Activated B cell treated with CpG ODN at 0.5 μM for 24 hours (primary cell): ENCODE measurements at places on chromosomes 6 and 20.

- peaks cover 14% of the 10 kb centered on the region for H3K36me3 ChIP-seq
- H3K27ac ChIP-seq, result no peak overlapping the region
- no peaks in the 10 kb centered on the region for H3K27me3 ChIP-seq
- H3K4me3 ChIP-seq, result no peak overlapping the region
- no peak for DNase-seq
Observed at GRCh38 chr6:62229231-62229630, 56.8 kb downstream of the KHDRBS2 start.

- no peak overlapping the region for H3K4me3 ChIP-seq
- DNase-seq, result no peak
- no peak overlapping the region for H3K27ac ChIP-seq
- H3K27me3 ChIP-seq, result peaks cover 18% of the 10 kb centered on the region
Observed at GRCh38 chr6:137610702-137611101, 116.5 kb upstream of the OLIG3 start.

- no peak overlapping the region for H3K27ac ChIP-seq
- no peak for DNase-seq
- H3K36me3 ChIP-seq, result no peaks in the 10 kb centered on the region
- H3K4me1 ChIP-seq, result no peaks in the 10 kb centered on the region
- H3K4me3 ChIP-seq, result no peak overlapping the region
Observed at GRCh38 chr6:160274871-160275510, 16.4 kb upstream of the SLC22A2 start.

GRCh38 chr20:58448958-58449357, 59.9 kb downstream of the VAPB start:
- H3K36me3 ChIP-seq, result peaks cover 53% of the 10 kb centered on the region
- H3K27me3 ChIP-seq, result no peaks in the 10 kb centered on the region
- no peak for DNase-seq
- no peak overlapping the region for H3K4me3 ChIP-seq

DNA sequence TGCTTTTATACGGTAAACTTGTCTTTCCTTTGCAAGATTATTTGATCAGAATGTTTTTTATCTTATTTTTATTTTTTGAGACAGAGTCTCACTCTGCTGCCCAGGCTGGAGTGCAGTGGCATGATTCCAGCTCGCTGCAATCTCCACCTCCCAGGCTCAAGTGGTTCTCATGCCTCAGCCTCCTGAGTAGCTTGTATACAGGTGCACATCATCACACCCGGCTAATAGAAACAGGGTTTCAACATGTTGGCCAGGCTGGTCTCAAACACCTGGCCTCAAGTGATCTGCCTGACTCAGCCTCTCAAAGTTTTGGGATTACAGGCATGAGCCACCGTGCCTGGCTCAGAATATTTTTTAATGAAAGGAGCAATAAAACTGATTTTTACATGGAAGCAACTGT, 8.9 kb upstream of the LPIN3 start:
- H3K36me3 ChIP-seq, result no peaks in the 10 kb centered on the region
- no peaks in the 10 kb centered on the region for H3K27me3 ChIP-seq
- H3K4me3 ChIP-seq, result no peak overlapping the region
- no peak for DNase-seq

GRCh38 chr20:63310265-63310991, 17.4 kb downstream of the COL20A1 start:
- H3K4me1 ChIP-seq, result no peaks in the 10 kb centered on the region
- peaks cover 2% of the 10 kb centered on the region for H3K27me3 ChIP-seq
- no peak for DNase-seq
- H3K4me3 ChIP-seq, result no peak overlapping the region

DNA sequence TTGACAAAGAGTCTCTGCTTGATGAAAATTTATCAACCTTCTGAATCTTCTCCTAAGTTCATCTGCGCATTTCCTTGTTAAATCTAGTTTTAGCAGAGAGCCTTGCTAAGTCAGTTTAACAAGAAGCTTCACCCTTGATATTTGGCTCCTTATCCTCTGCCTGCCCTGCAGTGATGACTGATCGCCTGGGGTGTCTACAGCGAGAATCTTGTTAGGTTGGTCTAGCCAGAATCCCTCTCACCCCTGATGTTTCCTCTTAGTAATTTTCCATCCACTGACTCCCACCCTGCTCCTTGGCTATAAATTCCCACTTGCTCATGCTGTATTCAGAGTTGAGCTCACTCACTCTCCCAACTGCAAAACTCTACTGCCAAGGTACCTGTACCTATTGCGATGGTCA, 114.1 kb downstream of the TENT5A start:
- H3K27me3 ChIP-seq, result no peaks in the 10 kb centered on the region
- no peaks in the 10 kb centered on the region for H3K4me1 ChIP-seq
- no peak overlapping the region for H3K4me3 ChIP-seq
- H3K36me3 ChIP-seq, result no peaks in the 10 kb centered on the region
- DNase-seq, result no peak

- no peaks in the 10 kb centered on the region for H3K36me3 ChIP-seq
- H3K27me3 ChIP-seq, result no peaks in the 10 kb centered on the region
- DNase-seq, result no peak
- no peak overlapping the region for H3K27ac ChIP-seq
Observed at GRCh38 chr6:146865756-146866379, 267.1 kb downstream of the ADGB start.

DNA sequence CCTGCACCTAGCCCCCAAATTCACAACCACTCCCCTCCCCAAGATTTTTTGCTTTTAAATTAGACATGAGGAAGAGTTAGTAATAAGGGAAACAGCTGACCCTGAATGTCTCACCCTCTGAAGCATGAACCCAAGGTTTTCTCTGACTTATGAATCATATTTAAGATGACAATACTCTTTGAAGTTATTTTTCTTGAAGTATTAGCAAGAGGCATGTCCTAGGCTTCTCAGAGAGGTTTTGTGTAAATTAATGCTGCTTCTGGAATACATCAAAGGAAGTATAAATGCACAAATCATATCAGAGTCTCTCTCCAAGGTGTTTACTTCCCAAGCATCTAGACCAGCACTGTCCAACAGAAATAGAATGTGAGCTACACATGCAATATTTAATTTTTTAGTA, 408.1 kb upstream of the MARCKS start:
- H3K36me3 ChIP-seq, result no peaks in the 10 kb centered on the region
- H3K4me3 ChIP-seq, result no peak overlapping the region
- peak overlapping the region; percentile 11 for H3K27ac ChIP-seq
- DNase-seq, result no peak
- peaks cover 24% of the 10 kb centered on the region for H3K4me1 ChIP-seq
- H3K27me3 ChIP-seq, result no peaks in the 10 kb centered on the region

DNA sequence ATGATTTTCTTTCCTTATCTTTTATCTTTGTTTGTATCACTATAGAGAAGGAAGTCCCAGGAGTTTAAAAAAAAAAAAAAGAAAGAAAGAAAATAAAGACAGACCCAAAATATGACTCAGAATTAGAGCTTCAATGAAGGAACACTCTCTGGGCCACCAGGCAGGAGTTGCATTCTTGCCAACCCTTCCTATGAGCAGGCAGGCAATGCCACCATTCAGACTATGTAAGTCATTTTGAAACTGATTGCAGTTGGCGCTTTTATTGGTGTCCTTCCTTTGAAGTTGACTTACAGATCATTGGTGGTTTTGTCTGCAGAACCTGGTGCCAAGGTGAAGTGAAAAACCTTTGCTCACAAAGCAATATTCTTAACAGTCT, 50.3 kb downstream of the MYB start:
- no peak for DNase-seq
- no peak overlapping the region for H3K4me3 ChIP-seq
- no peaks in the 10 kb centered on the region for H3K27me3 ChIP-seq
- peaks cover 9% of the 10 kb centered on the region for H3K4me1 ChIP-seq
- H3K36me3 ChIP-seq, result no peaks in the 10 kb centered on the region
- no peak overlapping the region for H3K27ac ChIP-seq

DNA sequence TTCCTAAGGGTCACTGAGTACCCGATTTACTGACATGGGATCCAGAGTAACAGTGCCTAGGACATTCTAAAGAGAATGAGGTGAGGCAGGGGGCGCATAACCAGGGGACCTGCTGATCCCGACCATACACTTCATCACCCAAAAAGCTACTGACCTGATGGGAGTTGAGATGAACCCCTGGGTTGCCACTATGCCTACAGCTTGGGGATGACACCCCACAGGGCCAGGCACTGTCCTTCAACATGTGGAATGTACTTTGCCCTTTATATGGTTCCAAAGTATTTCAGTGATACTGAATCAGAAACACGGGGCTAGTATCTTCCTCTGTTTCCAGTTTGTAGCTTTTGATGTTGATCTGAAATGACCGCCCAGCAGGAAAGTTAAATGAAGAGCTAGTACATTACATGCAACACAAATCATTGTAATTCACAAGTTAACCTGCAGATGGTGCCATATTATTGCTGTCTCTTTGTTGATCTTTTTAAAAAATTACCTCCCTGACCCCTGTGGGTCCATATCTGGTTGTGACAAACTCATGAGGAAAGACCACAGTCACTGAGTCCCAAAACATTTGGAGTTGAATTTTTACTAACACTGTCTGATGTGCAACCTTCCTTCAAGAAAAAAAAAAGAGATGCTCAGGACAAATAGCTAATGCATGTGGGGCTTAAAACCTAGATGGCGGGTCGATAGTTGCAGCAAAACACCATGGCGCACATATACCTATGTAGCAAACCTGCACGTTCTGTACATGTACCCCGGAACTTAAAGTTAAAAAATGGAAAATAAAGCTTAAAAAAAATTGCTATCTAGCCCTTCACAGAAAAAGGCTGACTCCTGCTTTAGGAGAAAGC, 42.7 kb upstream of the GCNT2 start:
- peaks cover 11% of the 10 kb centered on the region for H3K27me3 ChIP-seq
- no peaks in the 10 kb centered on the region for H3K36me3 ChIP-seq
- no peak overlapping the region for H3K4me3 ChIP-seq

- peaks cover 9% of the 10 kb centered on the region for H3K36me3 ChIP-seq
- no peaks in the 10 kb centered on the region for H3K27me3 ChIP-seq
- no peak overlapping the region for H3K27ac ChIP-seq
- no peak overlapping the region for H3K4me3 ChIP-seq
- no peak for DNase-seq
Observed at GRCh38 chr6:42429042-42429585, 22.6 kb downstream of the TRERF1 start.

DNA sequence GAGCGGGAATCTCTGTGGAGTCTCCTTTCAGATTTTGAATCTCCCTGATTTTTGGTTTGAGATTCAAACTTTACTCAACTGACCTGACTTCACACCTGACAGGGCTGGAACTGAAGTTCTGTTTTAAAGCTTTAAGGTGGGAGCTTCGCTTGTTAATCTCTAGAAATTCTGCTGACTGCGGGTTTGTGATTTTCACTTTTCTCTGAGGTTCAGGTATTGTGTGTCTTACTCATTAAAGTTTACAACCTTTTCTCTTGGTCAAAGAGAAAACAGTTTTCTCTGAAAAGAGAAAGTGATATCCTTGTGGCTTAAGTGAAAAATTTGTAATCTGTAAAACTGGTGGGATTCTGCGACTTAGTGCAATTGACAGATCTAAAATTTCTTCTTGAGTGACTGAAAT, 20.7 kb upstream of the IGF2R start:
- H3K36me3 ChIP-seq, result no peaks in the 10 kb centered on the region
- no peak overlapping the region for H3K4me3 ChIP-seq
- peaks cover 19% of the 10 kb centered on the region for H3K27me3 ChIP-seq
- H3K4me1 ChIP-seq, result no peaks in the 10 kb centered on the region
- no peak for DNase-seq
- no peak overlapping the region for H3K27ac ChIP-seq

DNA sequence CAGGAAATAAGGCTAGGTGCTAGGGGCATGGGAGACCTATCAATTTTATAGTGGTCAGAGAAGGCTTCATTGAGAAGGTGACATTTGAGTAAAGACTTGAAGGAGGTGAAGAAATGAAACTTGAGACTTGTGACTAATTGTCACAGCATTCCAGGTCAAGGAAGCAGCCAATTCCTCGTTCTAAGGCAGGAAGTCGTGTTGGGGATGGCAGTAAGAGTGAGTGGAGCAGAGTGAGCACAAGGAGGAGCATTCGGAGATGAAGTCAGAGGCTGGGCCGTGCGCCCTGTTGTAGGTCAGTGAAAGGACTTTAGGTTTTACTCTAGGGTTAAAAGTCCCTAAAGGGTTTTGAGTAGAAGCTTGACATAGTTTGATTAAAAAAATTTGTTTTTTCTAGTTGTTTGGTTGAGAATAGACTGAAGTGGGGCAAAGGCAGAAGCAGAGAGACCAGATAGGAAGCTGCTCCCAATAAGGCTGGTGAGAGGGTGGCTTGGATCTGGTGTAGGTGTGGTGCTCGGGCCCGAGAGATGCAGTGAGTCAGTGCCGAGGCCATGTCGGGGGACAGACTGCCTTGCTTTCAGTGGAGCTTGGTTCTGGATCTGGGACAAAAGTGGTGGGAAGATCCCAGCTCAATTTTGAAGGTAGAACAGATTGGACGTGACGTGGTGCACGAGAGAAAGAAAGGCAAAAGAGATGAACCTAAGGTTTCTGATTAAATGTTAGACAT, 2.6 kb upstream of the RSPH3 start:
- peaks cover 21% of the 10 kb centered on the region for H3K4me1 ChIP-seq
- no peak overlapping the region for H3K4me3 ChIP-seq
- H3K36me3 ChIP-seq, result peaks cover 3% of the 10 kb centered on the region
- H3K27ac ChIP-seq, result no peak overlapping the region

DNA sequence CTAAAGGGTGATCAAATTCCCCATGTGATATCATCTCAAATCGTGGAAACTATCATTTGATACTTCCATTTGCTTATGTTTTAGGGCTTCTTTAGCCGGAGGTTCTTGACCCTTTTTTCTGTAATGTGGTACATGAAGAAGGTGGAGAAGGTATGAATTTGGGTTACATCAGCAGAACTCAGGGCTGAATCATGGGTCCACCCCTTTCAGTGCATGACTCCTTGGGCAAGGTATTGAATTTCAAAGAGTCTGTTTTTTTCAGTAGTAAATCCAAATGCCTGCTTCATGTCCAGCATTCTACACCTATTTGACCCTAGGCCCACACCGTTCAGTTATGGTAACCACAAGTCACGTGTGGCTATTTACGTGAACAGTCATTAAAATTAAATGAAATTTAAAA, 30.6 kb upstream of the QKI start:
- H3K27ac ChIP-seq, result no peak overlapping the region
- H3K4me3 ChIP-seq, result no peak overlapping the region
- no peaks in the 10 kb centered on the region for H3K36me3 ChIP-seq
- no peak for DNase-seq
- no peaks in the 10 kb centered on the region for H3K4me1 ChIP-seq

DNA sequence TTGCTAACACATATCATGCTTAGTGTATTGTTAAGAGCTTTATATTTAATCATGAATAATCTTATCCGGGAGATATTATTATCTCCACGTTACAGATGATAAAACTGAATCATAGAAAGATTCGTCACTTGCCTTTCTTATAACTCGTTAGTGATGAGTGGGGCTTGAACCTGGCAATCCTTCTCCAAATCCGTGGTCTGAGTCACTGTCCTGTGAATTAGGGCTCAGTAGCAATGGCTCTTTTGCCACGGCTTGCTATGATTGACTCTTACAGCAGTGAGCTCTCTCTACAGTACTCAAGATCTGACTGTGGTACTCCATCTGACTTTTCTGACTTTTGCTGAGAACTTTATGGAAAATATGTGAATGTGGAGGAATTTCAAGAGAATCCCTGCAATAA, 246.9 kb downstream of the PACRG start:
- no peak overlapping the region for H3K4me3 ChIP-seq
- no peak overlapping the region for H3K27ac ChIP-seq
- H3K4me1 ChIP-seq, result no peaks in the 10 kb centered on the region
- no peaks in the 10 kb centered on the region for H3K27me3 ChIP-seq
- no peaks in the 10 kb centered on the region for H3K36me3 ChIP-seq

- H3K27me3 ChIP-seq, result no peaks in the 10 kb centered on the region
- no peak overlapping the region for H3K27ac ChIP-seq
- H3K36me3 ChIP-seq, result no peaks in the 10 kb centered on the region
- H3K4me3 ChIP-seq, result no peak overlapping the region
- no peaks in the 10 kb centered on the region for H3K4me1 ChIP-seq
Observed at GRCh38 chr6:91276315-91276714, 689.4 kb upstream of the MAP3K7 start.

GRCh38 chr6:155641603-155642002, 186.0 kb upstream of the NOX3 start:
- no peak for DNase-seq
- no peaks in the 10 kb centered on the region for H3K36me3 ChIP-seq
- no peak overlapping the region for H3K27ac ChIP-seq
- no peaks in the 10 kb centered on the region for H3K27me3 ChIP-seq
